ENCODE measurements at places on chromosomes 2 and 18. TPM values are rescaled to one million over a fixed set of nuclear protein-coding genes. Genes with fewer than 3 reads are reported as not detected.

The LONRF2 gene
- under 0.01 TPM for total RNA-seq

- DNase-seq = no peak
Observed at GRCh38 chr18:62345909-62346308, 20.8 kb downstream of the TNFRSF11A start.

The NT5C1B gene
- not detected for total RNA-seq

The CDH19 gene
- not detected for total RNA-seq

DNA sequence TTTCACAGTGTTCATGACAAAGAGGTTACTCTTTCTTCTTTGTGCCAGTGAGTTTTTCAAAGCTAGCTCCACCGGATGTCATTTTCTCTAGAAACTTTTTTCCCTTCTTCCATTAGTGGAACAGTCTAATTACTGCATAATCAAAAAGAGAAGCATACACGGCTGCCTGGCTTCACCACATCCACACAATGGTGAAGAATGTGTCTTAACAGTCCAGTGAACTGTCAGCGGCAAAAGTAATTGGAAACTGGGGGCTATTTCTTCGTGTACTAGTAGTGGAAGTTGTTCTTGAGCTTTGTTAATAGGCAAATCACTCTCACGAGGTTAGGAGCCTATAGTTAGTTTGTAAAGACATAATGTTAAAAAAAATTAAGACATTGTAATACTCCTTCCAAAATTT lies 32.9 kb upstream of the PIK3C3 start:
- no peak for DNase-seq

DNA sequence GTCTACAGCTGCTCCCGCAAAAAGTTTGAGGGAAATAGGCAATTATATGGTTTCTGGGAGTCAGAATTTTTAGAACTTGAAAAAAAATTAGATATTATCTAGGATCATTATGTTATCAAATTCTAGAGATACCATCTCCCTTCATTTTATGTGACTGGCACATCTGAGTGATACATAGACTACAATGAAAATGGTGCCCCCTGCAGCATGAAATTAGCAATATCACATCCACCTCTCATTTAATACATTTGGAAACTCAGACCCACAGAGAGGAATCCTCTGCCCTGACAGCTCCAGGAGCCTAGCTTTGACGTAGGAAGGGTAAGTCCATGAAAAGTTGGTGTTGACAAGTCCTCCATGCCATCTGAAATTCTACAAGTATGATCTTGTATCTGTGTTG lies 381.6 kb downstream of the SUCLG1 start:
- no peak for DNase-seq

The CELF4 gene
- total RNA-seq = not detected

DNA sequence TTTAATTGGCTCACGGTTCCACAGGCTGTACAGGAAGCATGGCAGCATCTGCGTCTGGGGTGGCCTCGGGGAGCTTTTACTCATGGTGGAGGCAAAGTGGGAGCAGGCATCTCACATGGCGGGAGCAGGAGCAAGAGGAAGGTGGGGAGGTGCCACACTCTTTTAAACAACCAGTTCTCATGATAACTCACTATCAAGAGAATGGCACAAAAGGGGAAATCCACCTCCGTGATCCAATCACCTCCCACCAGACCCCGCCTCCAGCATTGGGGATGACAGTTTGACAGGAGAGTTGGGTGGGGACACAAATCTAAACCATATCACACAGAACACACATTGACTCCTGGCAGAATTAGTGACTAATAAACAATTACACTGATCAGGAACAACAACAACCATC lies 68.6 kb upstream of the ACKR3 start:
- DNase-seq = no peak

GRCh38 chr2:13522917-13523821 lies 806.4 kb downstream of the TRIB2 start:
- DNase-seq = no peak

DNA sequence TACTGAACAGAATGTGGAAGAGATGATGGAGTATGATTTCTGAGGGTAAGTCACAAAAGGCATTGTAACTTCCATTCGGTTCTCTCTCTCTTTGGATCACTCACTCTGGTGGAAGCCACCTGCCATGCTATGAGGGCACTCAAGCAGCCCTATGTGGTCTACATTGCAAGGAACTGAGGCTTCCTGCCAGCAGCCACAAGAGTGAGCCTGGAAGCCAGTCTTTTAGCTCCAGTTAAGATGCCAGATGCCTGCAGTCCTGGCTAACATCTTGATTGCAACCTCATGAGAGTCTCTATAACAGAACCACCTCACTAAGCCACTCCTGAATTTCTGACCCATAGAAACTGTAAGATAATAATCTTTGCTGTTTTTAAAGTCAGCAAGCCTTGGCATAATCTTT lies 935.7 kb downstream of the LRP1B start:
- no peak for DNase-seq

- no peak for DNase-seq
Observed at GRCh38 chr2:72094701-72095100, 53.0 kb downstream of the CYP26B1 start.

The ACMSD gene
- not detected for total RNA-seq

The EPB41L3 gene
- 0.88 TPM for total RNA-seq

GRCh38 chr2:19804639-19805260 lies 97.0 kb downstream of the TTC32 start:
- no peak for DNase-seq

DNA sequence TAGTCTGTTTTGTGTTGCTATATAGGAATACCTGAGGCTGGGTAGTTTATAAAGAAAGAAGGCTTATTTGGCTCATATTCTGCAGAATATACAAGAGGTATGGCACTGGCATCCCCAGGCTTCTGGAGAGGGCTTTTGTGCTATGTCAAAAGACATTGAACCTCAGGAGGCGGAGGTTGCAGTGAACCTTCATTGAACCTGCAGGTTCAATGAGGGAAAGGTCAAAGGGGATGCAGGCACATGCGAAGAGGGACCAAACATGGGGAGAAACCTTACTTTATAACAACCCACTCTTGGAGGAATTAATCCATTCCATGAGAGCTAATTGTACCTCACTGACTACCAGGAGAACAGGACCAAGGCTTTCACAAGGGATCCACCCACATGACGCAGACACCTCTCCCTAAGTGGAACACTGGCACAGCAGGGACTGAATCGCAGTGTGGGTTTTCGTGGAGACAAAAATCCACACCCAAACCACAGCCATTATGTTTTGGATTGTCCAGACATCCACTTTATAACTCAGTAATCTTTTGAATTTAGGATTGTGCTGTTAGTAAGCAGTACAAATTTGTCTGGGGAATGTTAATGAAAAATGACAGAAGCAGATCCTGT lies 4.1 kb upstream of the SERPINB8 start:
- DNase-seq = no peak

GRCh38 chr18:43277164-43277600 lies at the start of gene SYT4:
Gene SYT4, minus strand, starts transcription at chr18:43277490. Its CDS starts 209 bp downstream, at chr18:43277281.
- peak; percentile 32 for DNase-seq

GRCh38 chr2:212646698-212647366 lies 108.2 kb upstream of the ERBB4 start:
- peak; percentile 65 for DNase-seq

DNA sequence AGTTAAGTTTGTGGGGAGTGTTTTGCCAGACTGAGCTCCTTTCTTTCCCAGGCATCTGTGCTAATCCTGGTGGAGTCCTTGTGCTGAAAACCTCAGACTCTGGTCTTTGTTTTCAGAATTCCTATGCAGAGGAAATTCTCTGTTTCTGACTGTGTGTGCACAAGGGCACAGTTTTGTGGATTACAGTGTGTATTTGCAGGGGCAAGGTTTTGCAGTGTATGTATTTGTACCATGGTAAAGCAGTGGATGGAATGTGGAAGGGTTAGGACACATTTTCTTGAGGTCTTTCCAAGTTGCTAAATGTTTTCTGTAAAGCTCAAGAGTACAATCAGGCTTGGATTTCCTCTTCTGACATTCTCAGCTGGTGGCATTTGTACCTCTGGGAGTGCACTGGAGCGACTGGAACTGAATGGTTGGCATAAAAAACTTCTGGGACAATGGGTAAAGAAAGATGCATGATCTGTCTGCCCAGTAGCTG lies 139.5 kb upstream of the RND3 start:
- DNase-seq = peak; percentile 63

DNA sequence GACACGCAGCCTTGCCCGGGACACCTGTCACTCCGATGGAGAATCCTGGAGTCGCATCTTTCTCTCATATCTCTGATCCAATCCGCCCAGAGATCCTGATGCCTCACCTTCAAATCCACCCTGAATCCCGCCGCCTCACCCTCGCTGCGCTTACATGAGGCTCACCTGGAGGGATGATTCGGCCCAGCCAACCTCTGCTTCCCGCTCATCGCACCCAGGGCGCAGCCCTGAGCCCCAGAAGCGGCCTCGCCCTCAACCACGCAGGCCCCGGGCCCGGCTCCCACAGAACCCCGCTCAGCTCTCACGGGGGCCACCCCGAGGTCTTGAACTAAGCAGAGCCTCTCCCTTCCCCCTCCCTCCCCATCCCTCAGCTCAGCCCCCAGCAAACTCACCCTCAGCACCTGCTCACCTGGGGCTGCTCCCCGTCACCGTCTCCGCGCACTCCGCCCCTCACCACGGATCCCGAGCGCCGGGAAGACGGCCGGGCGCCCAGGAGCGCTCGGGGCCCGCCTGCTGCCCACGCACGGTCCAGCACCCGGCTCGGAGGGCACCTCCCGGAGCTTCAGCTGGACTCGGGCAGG lies 160.0 kb downstream of the NDUFA10 start:
- DNase-seq = no peak

DNA sequence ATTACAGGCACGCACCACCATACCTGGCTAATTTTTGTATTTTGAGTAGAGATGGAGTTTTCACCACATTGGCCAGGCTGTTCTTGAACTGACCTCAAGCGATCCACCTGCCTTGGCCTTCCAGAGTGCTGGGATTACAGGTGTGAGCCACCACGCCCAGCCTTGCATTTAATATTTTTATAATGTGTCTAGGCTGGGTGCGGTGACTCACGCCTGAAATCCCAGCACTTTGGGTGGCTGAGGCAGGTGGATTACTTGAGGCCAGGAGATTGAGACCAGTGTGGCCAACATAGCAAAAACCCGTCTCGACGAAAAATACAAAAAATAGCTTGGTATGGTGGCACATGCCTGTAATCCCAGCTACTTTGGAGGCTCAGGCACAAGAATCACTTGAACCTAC lies 3.2 kb downstream of the RPL37A start:
- DNase-seq = no peak

GRCh38 chr18:80106482-80107051 lies 2.5 kb upstream of the ADNP2 start:
- no peak for DNase-seq

The SLC19A3 gene
- total RNA-seq = 0.36 TPM

DNA sequence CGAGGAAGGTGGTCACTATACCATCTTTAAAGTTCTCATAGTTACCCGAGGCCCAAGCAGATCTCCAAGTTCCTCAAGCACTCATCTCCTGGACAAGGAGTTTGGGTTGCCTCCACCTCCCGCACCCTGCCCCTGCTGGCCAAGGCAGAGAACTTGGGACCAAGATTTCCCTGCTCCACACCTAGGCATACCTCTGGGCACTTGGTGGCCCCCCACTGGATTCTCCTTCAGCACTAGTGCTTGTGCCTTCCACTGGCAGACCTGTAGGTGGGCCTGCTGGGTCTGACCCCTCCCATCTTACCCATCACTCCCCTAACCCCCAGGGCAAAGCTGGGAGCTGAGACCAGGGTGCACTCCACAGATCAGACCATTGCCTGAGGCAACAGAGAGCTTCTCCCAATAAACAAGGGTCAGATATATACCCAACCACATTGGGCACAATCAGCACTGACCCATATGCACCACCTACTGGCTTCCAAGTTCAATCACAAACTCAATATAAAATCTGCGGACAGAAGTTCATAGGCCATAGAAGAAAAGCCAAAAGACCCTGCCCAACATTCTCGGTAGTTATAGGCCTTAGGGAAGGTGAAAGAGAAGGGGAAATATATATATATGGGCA lies 244.2 kb downstream of the EXOC6B start:
- peak; percentile 8 for DNase-seq

DNA sequence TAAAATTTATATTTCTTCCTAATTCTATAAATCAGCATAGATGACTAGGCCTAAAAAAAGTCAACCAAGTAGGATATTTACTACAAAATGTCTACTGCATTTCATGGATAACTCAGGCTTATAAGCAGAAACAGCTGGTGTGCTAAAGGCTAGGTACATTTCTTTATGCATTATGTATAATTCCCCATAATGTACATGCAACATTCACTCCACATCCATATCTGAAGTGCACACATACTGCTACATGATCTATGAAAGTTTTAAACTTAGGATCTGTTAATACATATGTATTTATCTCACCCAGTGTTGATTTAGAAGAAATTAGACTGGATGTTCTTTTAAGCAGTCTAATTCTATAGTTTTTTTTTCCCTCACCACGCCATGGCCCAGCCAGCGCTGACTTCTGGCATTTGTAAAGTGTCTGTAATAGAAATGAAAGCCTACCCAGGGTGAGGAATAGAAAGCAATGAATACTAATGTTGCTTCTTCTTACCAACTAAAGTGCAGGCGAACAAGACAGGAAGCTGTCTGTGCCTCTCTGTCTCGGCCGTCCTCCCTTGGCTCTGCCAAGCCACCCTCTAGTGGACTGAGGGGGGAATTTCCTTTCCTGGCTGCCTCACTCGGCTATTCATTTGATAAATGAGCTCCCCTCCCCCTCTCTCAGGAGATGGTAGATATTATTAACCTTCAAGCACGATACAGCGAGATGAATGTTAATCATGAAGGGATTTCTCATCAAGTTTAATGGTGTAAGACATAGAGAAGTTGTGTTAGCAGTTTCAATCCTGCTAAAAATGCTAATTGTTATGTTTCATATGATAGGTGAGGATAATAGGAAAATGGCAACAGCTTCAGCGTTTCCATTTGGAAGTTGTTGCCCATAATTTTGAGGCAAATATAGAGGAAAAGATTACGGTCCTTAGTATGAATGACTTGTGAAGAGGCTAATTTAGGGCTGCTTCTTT lies 384.5 kb downstream of the MTX2 start:
- DNase-seq = peak; percentile 64

The LHCGR gene
- total RNA-seq = not detected
